Spleen (tissue), 13 donors: ENCODE measurements at places on chromosomes 7 and 10.
A peak's percentile ranks its signal among the peaks of the same experiment; 100 is the strongest.

GRCh38 chr10:26031300-26031699, 97.3 kb downstream of the MYO3A start:
- H3K27me3 ChIP-seq: no peaks in the 10 kb centered on the region
- DNase-seq: no peak
- no peaks in the 10 kb centered on the region for H3K36me3 ChIP-seq
- no peak overlapping the region for H3K4me3 ChIP-seq

GRCh38 chr10:26890956-26891355, 30.2 kb upstream of the ABI1 start:
- H3K4me1 ChIP-seq: no peaks in the 10 kb centered on the region
- H3K4me3 ChIP-seq: no peak overlapping the region
- no peak overlapping the region for H3K27ac ChIP-seq
- DNase-seq: no peak
- no peaks in the 10 kb centered on the region for H3K36me3 ChIP-seq
- no peaks in the 10 kb centered on the region for H3K27me3 ChIP-seq

- DNase-seq: no peak
- H3K4me1 ChIP-seq: peaks cover 67% of the 10 kb centered on the region
- no peaks in the 10 kb centered on the region for H3K36me3 ChIP-seq
- H3K27me3 ChIP-seq: peaks cover 100% of the 10 kb centered on the region
- H3K27ac ChIP-seq: peak overlapping the region; percentile 89
Measured at GRCh38 chr10:75398692-75399460, 2.7 kb downstream of the ZNF503 start.

DNA sequence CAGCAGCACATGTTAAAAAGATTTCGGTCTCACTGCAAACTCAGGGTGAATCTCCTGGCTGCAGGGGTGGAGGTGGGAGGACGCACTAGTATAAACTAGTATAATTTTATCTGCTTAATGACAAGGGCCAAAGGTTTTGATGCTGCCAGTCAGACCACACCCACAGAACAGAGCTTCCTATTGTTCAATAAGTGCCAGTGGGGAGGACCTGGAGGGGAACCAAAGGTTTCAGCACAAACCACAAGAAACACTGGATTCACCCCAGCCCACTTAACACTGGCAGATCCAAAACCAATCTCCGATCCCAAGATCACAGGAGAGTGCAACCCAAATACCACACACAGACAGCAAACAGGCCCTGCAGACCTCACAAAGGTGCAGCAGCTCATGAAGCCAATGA, 6.6 kb downstream of the VOPP1 start:
- peaks cover 92% of the 10 kb centered on the region for H3K4me1 ChIP-seq
- no peak for DNase-seq
- H3K4me3 ChIP-seq: no peak overlapping the region
- no peaks in the 10 kb centered on the region for H3K27me3 ChIP-seq
- no peaks in the 10 kb centered on the region for H3K36me3 ChIP-seq
- H3K27ac ChIP-seq: no peak overlapping the region

DNA sequence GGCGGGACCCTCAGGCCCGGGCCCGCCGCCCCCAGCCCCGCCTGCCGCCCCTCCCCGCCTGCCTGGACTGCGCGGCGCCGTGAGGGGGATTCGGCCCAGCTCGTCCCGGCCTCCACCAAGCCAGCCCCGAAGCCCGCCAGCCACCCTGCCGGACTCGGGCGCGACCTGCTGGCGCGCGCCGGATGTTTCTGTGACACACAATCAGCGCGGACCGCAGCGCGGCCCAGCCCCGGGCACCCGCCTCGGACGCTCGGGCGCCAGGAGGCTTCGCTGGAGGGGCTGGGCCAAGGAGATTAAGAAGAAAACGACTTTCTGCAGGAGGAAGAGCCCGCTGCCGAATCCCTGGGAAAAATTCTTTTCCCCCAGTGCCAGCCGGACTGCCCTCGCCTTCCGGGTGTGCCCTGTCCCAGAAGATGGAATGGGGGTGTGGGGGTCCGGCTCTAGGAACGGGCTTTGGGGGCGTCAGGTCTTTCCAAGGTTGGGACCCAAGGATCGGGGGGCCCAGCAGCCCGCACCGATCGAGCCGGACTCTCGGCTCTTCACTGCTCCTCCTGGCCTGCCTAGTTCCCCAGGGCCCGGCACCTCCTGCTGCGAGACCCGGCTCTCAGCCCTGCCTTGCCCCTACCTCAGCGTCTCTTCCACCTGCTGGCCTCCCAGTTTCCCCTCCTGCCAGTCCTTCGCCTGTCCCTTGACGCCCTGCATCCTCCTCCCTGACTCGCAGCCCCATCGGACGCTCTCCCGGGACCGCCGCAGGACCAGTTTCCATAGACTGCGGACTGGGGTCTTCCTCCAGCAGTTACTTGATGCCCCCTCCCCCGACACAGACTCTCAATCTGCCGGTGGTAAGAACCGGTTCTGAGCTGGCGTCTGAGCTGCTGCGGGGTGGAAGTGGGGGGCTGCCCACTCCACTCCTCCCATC, 82.7 kb downstream of the PAX2 start:
- H3K4me1 ChIP-seq: peaks cover 12% of the 10 kb centered on the region
- H3K4me3 ChIP-seq: peak overlapping the region; percentile 73
- H3K36me3 ChIP-seq: no peaks in the 10 kb centered on the region
- H3K27me3 ChIP-seq: peaks cover 4% of the 10 kb centered on the region

- no peaks in the 10 kb centered on the region for H3K27me3 ChIP-seq
- H3K27ac ChIP-seq: peak overlapping the region; percentile 99
- H3K4me1 ChIP-seq: peaks cover 27% of the 10 kb centered on the region
Measured at GRCh38 chr7:129952086-129952652, 591 bp downstream of the UBE2H start.

DNA sequence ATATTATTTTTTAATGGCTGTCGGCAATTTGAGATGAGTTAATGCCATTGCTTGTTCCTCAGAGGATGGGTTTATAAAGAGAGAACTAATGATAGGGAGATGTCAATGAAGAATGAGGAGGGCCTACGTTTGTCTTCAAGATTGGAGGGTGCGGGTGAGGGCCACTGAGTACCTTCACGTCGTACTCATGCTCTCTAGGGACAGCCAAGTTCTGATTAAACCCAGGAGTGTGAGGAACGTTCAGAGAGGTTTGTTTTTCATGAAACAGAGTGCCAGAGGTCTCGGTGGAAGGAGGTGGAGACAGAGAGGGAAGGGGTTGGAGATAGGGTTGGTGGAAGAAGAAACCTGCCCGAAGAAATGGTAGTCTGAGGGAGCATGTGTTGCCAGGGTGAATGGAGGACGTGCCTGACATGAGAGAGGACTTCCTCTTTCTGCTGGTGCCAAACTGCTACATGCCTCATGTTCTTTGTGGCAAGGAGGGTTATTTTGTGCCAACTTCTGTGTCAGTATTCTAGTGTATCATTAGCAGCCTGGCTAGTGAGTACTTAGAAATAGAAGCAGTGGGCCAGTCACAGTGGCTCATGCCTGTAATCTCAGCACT, 8.9 kb downstream of the DHTKD1 start:
- peaks cover 8% of the 10 kb centered on the region for H3K36me3 ChIP-seq
- no peaks in the 10 kb centered on the region for H3K27me3 ChIP-seq
- H3K27ac ChIP-seq: peak overlapping the region; percentile 24
- H3K4me1 ChIP-seq: peaks cover 34% of the 10 kb centered on the region

DNA sequence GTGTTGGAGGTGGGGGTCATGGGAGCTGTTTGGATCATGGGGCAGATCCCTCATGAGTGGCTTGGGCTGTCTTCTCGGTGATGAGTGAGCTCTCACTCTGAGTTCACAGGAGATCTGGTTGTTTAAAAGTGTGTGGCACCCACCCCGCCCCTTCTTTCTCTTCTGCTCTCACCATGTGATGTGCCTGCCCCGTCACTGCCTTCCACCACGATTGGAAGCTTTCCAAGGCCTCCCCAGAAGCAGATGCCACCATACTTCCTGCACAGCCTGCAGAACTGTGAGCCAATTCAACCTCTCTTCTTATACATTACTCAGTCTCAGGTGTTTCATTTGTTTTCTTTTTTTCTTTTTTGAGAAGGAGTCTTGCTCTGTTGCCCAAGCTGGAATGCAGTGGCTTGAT, 170.0 kb downstream of the PTPN20 start:
- no peaks in the 10 kb centered on the region for H3K27me3 ChIP-seq
- H3K27ac ChIP-seq: no peak overlapping the region
- DNase-seq: no peak
- no peaks in the 10 kb centered on the region for H3K36me3 ChIP-seq

GRCh38 chr10:10722422-10722821, 295.2 kb upstream of the CELF2 start:
- H3K27me3 ChIP-seq: no peaks in the 10 kb centered on the region
- no peak for DNase-seq
- H3K4me1 ChIP-seq: no peaks in the 10 kb centered on the region
- H3K27ac ChIP-seq: no peak overlapping the region
- no peak overlapping the region for H3K4me3 ChIP-seq

- no peaks in the 10 kb centered on the region for H3K27me3 ChIP-seq
- no peak overlapping the region for H3K4me3 ChIP-seq
- DNase-seq: no peak
Measured at GRCh38 chr10:44030738-44031137, 354.2 kb downstream of the CXCL12 start.

DNA sequence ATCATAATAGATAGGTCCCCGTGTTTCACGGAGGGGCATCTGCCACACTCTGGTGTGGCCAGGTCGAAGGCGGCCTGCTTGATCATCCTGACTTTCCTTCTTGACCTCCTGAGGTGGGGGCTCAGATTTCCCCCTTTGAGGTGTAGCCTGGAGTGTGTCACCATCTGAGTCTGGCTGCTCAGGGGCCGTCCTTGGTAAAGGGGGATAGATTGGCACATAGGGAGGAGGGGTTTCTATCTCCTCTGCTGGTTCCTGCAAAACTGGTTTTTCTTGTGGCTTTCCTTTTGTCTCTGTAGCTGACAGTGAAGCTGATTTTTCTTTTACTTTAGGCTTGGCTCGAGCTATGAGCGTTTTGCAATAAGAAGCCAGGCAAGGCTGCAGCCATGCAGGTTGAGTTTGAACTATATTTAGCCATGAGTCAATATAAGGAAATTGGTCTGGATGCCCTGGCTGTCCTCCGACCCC, 7.1 kb upstream of the ZNF117 start:
- H3K36me3 ChIP-seq: peaks cover 57% of the 10 kb centered on the region
- H3K4me3 ChIP-seq: no peak overlapping the region
- no peak for DNase-seq
- H3K27ac ChIP-seq: no peak overlapping the region
- H3K27me3 ChIP-seq: no peaks in the 10 kb centered on the region
